WTC11 (cell line): ENCODE measurements at places on chromosomes 12 and 14.

DNA sequence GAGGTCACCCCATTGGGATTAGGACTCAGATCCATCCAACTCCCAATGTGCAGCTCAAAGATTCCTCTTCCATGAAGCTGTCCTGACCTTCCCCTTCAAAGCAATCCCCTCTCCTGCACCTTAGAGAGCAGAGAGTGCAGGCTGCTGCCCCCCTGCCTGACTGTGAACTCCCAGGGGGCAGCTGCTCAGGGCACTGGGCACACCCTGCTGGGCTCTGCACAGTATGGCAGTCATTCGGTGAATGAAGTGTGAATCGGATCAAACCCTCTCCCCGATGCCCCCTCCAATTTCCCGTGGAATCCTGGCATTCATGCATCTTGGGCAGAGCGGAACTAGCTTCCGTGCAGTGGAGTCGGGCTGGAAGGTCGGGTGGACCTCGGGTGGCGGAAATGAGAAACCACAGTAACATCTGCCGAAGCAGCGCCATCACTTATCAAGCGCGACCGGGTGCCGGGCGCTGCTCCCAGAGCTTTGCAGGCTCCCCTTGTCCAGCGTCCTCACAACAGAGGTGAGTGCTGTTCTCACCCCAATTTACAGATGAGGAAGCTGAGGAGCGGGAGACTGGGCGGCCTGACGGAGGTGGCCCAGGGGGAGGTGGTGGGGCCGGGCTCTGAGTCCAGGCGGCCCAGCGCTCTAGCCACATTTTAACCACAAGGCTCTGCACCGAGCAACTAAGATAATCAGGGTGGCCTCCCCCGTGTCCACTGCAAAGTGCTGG lies 14.7 kb downstream of the GALNT9 start:
- DNase-seq, result no peak

- no peak for DNase-seq
Observed at GRCh38 chr12:754851-755562, 2.6 kb downstream of the WNK1 start.

DNA sequence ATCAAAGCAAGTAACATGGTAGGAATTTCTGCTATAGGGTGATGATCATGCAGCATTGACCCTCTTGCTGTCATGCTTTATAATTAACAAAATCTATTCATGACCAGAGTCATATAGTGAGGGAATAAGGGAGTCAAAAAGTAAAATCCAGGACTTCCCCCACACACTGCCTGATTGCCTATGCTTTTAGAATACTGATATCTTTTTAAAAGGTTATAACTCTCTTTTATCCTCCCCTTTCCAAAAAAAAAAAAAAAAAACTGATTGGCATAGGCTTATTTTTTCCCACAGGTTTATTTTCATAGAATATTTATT lies 51.4 kb downstream of the ZFP36L1 start:
- DNase-seq, result no peak

GRCh38 chr14:91350813-91351511 lies 66.7 kb downstream of the CCDC88C start:
- no peak for DNase-seq

GRCh38 chr12:46702581-46703344 lies 123.0 kb downstream of the SLC38A4 start:
- DNase-seq, result no peak

GRCh38 chr14:98714626-98715425 lies 557.2 kb downstream of the BCL11B start:
- no peak for DNase-seq

GRCh38 chr12:49519574-49519936 lies 19.3 kb upstream of the KCNH3 start:
- DNase-seq, result no peak

- DNase-seq, result no peak
Observed at GRCh38 chr12:113479216-113479589, 7.5 kb upstream of the LHX5 start.

- no peak for DNase-seq
Observed at GRCh38 chr12:98730412-98730811, 85.3 kb downstream of the APAF1 start.

DNA sequence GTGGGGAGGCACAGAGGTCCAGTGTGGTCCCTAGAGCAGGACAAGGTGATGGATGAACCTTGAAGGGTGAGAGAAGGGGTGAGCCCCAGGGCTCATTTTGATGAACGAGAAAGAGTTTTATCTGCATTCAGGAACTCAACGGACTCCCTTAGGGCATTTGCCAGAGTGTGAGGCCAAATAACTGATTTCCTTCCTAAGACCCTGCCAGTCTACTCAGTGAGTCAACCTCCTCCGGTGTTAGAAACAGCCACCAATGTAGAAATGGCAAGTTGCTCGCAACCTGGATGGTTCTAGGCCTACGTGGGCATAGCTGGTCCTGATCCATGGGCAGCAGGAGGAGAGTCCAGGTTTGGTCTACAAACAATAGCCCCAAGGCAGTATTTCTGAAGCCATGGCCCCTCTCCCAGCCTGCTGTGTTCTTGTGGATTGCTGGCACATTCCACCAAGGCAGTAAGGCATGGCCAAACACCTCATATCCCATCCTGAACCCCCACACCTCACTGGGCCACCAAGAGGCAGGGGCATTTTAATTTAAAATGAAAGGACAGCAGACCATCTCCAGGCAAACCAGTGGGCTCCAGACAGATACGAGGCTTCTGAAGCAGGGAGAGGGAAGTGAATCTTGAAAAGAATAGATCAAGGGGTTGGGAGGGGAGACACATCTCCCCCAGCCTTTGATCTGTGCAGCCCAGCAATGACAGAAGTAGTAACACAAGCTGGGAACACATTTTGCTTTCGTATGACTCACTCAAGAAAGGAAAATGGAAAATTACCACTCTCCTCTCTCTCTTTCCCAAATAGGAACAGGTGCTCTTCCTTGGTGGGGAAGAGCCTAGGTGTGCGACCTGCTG lies 25.4 kb upstream of the TESC start:
- no peak for DNase-seq

GRCh38 chr12:57240066-57240921 lies 10.7 kb downstream of the STAC3 start:
- DNase-seq, result peak; percentile 52

GRCh38 chr12:123960029-123960735 lies 12.4 kb downstream of the CCDC92 start:
- DNase-seq, result no peak

DNA sequence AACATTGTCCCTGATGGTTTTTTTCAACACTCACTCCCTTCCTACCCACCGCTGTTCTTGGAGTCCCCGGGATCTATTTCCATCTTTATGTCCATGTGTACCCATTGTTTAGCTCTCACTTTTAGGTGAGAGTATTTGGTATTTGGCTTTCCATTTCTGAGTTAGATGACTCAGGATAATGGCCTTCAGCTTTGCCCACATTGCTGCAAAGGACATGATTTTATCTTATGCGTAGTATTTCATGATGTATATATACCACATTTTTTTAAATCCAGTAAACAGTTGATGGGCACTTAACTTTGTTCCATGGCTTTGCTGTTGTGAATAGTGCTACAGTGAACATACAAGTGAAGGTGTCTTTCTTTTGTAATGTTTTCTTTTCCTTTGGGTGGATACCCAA lies 123.5 kb upstream of the KITLG start:
- DNase-seq, result no peak

DNA sequence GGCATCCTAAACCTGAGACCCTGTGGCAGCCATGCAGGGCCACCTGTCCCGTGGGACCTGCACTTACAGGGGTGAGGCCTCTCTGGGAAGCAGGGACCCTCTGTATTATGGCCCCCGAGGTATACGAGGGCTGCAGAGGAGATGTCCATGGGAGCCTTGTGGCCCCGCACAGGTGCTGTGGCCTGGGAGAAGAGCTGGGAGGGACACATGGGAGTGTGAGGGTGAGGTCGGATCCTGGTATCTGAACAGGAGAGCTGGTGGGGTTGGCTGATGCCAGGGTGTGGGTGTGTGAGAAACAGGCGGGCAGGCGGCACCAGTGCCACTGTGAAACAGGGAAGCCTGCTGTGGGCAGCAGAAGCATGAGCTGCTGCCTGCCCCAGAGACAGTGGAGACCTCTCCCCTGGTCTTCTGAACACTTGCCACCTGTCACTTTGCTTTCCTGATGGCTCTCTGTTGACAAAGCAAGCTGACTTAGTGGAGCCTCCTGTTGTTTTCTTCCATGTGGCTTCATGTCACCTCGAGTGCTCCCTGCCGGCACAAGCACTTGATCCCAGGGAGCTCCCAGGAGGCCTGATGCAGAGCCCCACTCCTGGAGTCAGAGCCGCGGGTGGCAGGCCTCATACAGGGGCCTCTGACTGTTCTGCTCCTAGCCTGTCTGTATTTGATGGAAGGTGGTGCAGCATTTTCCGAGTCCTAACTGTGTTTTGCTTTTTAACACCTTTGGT lies 19.8 kb upstream of the AMN start:
- no peak for DNase-seq
